Peyer's patch (tissue), 4 donors: ENCODE measurements at places on chromosomes 5 and 9. TPM values are rescaled to one million over a fixed set of nuclear protein-coding genes. Genes with fewer than 3 reads are reported as not detected.

DNA sequence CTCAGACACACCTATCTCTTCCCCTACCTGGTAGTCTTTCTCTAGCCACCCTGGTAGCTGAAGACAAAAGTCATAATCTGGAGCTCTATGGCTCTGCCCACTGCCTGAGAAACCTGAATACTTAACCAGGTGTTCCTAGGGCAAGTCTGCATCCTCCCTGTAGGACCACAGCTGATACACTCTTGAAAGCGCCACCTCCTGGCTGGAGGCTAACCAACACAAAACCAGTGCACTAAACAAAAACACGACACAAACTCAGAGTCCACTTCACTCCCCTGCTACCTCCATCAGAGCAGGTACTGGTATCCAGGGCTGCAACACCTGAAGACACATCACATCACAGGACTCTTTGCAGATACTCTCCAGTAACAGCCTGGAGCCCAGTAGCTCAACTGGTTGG lies 84.6 kb upstream of the ANXA1 start:
- no peak for DNase-seq
- H3K4me3 ChIP-seq, result no peak overlapping the region
- no peaks in the 10 kb centered on the region for H3K27me3 ChIP-seq
- H3K36me3 ChIP-seq, result no peaks in the 10 kb centered on the region

GRCh38 chr5:51632027-51632426 lies 248.8 kb downstream of the ISL1 start:
- H3K4me1 ChIP-seq, result no peaks in the 10 kb centered on the region
- no peak for DNase-seq
- no peaks in the 10 kb centered on the region for H3K36me3 ChIP-seq
- no peaks in the 10 kb centered on the region for H3K27me3 ChIP-seq

DNA sequence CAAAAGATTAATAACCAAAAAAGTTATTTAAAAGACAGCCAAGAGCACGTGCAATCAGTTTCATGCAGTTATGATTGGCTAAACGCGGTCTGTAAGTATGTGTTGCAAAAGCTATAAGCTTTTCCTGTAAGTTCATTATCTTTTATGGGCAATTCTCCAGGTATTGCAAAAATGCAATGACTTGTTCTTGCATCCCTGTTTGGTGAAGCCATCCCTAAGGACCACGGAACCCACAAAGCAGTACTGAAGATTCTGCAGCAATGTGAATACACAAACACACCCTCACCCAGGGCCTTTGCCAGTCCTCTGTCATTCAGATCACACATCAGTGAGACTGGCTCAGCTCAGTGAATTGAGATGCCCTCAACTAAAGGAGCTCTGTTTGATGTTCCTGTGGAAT lies 11.4 kb downstream of the GCNT4 start:
- no peak overlapping the region for H3K4me3 ChIP-seq
- DNase-seq, result no peak
- H3K4me1 ChIP-seq, result no peaks in the 10 kb centered on the region
- H3K36me3 ChIP-seq, result no peaks in the 10 kb centered on the region

GRCh38 chr9:127283135-127283534 lies 18.6 kb downstream of the GARNL3 start:
- no peak overlapping the region for H3K27ac ChIP-seq
- no peaks in the 10 kb centered on the region for H3K36me3 ChIP-seq
- no peak overlapping the region for H3K4me3 ChIP-seq
- H3K27me3 ChIP-seq, result no peaks in the 10 kb centered on the region

DNA sequence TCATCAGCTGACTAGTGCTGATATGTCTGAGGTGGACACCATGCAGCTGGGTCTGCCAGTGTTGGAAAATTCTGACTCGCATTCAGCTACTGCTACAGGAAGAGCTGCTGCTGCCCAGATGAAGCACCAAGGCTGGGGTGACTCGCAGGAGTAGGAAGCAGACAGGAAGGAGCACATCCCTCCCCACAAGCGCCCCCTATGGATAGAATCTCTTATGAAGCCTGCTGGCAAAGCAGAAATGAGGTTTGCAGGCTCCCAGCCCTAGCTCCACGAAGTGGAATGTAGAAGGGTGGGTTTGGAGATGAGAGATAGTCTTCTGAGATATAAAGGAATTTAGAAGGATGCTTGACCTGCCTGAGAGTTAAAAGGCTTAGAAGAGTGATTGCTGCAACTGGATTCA lies 443.0 kb downstream of the ACTL7B start:
- H3K27ac ChIP-seq, result no peak overlapping the region
- DNase-seq, result no peak
- no peaks in the 10 kb centered on the region for H3K4me1 ChIP-seq

Gene STKLD1
- total RNA-seq, result not detected

Gene SNCAIP
- total RNA-seq, result 0.57 TPM

Gene LAMC3
- total RNA-seq, result 1.6 TPM
